Cardiac fibroblast (primary cell): ENCODE measurements at places on chromosomes 6 and 20.

DNA sequence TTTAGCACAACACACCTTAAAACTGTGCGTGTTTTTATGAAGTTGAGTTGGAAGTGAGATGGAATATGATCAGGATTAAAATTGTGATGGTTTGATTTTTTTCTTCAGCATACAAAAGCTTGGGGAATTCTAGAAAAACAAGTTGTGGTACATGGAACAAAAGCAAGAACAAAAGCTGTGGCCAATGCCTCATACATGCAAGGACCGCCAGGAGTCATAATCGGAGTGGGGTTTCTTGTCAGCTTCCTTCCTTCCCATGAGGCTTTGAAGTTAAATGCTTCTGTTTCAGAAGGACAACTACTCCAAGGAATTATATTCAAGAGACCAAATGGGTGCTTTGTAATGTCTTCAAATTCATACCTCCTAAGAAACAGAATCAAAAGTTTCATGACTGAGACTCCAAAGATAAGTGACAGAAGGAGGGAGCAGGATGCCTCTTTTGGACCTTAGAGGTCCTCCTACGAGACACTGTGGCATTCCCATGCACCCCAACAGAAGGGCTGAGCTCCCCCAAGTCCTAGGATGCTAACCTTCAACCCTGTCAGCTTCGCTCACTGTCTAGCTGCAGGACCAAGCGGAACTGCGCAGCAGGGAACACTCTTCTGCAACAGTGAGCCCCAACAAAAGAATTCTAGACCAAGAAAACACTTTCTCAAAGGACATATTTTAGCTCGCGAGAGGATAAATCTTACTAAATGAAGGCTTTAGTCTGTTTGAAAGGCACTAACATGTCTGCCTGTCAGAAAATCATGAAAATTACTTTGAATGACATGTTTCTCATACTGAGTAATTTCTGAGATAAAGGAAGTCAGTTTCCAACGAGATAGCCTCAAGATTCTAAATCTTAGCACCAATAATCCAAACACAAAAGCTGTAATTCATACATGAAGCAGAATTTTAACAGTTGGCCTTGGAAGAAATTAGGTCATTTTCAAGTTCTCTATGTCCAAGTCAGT lies 108.5 kb upstream of the NHSL1 start:
- DNase-seq, result no peak

- DNase-seq, result no peak
These were observed 20.2 kb upstream of the TNFAIP3 start for GRCh38 chr6:137846772-137847313.

GRCh38 chr6:86848986-86849385 lies 88.3 kb upstream of the HTR1E start:
- no peak for DNase-seq

GRCh38 chr6:32096394-32097258 lies 12.5 kb downstream of the TNXB start:
- DNase-seq, result no peak

- no peak for DNase-seq
These were observed 4.3 kb downstream of the CCDC167 start for GRCh38 chr6:37495244-37495934.

- DNase-seq, result peak; percentile 52
These were observed 14.8 kb upstream of the CD164 start for GRCh38 chr6:109397020-109397419.

- DNase-seq, result peak; percentile 49
These were observed 41.5 kb downstream of the SH3BGRL2 start for GRCh38 chr6:79672631-79673111.

DNA sequence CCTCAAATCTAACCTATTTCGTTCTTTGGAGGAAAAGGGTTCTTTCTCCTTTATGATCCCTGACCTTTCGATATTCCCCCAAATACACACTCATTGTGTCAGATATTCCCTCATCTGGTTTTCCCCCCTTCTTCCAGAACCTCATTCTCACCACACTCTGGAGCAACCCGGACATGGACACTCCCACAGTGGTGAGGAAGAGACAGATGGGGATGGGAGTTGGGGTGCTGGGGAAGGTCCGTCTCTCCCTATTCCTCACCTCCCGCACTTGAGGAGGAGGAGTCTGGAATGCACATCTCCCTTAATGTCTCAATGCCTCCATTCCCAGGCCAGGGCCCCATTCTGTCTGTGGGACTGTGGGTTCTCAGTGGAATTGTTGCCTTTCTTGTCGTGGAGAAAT lies 1.3 kb downstream of the SLC39A7 start:
- no peak for DNase-seq

GRCh38 chr6:37860226-37860839 lies 40.8 kb downstream of the ZFAND3 start:
- peak; percentile 69 for DNase-seq

- DNase-seq, result no peak
These were observed 43.3 kb downstream of the TP53INP2 start for GRCh38 chr20:34747479-34747878.

DNA sequence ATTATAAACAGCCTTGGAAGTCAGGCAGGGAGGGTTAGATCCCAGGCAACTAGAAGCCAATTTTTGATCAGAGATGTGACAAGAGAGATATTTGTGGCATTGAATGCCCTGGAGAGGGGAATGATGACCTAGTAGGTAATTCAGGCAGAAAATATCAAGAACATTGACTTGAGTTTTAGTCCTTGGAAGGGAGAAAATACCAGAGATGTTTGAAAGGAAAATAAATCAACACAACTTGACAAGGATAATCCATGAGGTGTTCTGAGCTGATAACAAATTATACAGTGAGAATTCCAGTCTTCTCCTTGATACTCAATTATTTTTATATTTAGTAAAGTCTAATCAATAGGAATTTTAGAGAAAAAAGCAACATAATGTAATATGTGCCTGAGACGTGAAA lies 10.6 kb upstream of the MARCKS start:
- DNase-seq, result no peak

DNA sequence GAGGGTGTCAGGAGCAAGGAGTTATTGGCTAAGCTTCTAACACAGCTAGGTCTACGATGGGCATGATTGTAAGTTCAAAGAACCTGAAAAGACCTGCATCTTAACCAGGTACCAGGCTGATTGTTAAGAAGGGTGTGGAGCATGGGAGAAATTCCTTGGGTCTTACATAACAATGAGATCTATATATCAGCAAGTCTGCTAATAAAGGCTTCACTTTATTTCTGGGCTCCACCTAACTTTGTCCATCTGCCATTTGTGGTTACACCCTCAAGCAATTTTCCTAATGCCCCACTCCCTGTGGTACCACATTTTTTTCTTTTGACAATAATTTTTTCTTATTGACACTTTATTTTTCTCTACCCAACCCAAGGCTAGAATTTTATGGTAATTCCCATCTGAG lies 223.5 kb upstream of the JAG1 start:
- DNase-seq, result no peak

DNA sequence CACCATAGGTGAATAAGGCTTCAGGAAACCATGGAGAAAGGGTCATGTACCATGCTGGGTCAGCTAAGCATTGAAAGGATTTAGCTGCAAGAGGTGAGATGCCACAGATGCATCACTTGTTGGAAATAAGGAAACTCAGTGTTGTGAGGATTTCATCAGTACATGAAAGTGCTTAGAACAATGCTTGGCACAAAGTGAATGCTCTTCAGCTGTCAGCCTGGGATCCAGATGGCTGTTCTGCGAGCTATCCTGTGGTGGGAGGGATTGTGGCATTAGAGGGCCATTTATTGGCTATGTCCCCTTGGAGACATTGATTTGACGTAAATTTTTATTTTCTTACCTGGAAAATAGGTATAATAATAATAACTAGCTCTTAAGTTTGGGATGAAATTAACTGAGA lies 53.0 kb downstream of the ELOVL2 start:
- DNase-seq, result no peak

GRCh38 chr6:33423777-33424176 lies 3.9 kb downstream of the SYNGAP1 start:
- DNase-seq, result no peak

- no peak for DNase-seq
These were observed 213.9 kb upstream of the PRDM1 start for GRCh38 chr6:105872249-105872648.

DNA sequence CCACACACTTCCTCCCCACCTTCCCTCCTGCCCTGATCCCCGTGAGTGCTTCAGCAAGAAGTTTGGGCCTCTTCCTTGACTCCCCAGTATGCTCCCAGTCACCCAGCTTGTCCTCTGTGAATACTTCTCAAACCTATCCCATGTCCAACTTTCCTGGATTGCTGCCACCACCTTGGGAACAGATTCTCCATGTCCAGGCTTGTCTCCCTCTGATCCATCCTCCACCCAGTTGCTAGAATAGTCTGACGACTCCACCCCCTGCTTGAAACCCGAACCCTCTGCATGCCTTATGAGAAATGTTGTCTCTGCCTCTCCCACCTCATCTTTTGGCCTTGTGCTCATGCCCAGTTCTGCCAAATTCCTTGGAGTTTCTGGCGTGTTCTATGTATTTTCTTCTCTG lies 108.0 kb downstream of the PPP1R14C start:
- DNase-seq, result peak; percentile 34

GRCh38 chr20:11170025-11170424 lies 496.2 kb upstream of the JAG1 start:
- peak; percentile 75 for DNase-seq

GRCh38 chr20:2398449-2398848 lies 17.7 kb downstream of the TGM6 start:
- no peak for DNase-seq

- no peak for DNase-seq
These were observed 237.6 kb upstream of the CDH4 start for GRCh38 chr20:61014491-61014890.

DNA sequence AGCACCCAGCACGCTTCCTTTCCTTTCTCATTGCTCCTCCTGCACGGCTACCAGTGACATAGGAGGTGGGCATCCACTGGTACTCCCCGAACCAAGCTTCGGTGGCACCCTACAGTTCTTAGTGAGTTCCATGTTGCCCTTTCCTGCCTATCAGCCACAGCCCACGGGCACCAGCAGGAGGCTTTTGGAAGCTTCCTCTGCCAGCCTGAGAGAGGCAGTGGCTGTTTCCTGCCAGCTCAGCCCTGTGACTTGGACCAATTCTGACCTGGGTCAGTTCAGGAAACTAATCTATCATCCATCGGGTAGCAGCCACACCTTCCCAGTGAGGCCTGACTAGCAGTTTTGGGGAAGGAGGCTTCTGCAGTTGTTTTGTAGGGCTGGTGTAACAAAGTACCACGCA lies 176.4 kb upstream of the UST start:
- no peak for DNase-seq

GRCh38 chr6:131791476-131791875 lies 16.3 kb upstream of the ENPP1 start:
- no peak for DNase-seq

GRCh38 chr20:1942486-1943274 lies 47.5 kb downstream of the SIRPA start:
- no peak for DNase-seq

DNA sequence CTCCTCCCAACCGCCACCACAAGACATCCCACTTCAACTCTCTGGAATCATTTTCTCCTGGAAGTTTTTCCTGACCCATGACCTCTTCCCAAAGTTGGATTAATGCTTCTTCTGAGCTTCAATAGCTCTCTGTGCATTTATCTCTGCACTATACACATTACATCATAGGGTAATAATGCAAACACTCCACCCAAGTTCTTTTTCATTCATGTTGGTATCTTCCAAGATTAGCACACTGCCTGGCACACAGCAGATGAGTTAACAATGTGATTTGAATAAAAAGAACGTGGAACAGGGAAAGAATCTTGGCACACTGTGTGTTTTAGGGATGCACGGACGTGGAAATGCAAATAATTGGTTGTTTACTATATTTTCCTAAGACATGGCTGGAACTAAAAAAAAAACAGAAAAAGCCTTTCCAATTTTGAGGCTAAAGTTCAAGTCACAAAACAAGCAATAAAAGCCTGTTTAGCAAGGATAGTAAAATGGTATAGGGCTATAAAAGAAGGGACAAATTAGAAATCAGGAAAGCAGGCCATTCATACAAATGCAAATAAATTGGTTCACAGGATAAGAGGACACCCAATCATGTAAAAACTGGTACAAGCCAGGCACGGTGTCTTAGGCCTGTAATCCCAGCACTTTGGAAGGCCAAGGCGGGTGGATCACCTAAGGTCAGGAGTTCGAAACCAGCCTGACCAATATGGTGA lies 1.6 kb upstream of the FAM135A start:
- DNase-seq, result no peak

- DNase-seq, result no peak
These were observed 91.7 kb upstream of the SLC22A16 start for GRCh38 chr6:110567957-110568696.

DNA sequence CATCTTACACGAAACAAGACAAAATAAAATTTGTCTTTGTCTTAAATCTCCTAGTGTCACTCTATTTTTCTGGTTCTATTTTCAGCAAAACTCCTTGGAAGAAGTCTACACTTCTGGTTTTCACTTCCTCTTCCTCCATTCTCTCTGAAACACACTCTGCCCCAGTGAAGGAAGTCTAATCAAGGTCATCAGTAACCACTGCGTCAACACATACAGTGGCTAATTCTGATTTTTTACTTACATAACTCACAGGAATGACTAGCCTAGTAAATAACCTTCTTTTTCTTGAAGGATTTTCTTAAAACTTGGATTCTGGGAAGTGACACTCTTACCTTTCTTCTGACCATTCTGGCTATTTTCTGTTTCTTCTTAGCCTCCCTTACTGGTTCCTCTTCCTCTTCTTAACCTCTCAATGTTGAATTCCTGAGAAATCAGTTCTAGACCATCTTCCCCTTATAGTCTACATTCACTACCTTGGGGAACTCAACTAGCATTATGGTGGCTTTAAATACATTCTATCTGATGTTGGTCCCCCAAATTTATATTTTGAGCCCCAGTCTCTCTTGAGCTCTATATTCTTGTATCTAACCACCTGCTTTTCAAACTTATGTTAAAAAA lies 37.5 kb downstream of the AIG1 start:
- no peak for DNase-seq

DNA sequence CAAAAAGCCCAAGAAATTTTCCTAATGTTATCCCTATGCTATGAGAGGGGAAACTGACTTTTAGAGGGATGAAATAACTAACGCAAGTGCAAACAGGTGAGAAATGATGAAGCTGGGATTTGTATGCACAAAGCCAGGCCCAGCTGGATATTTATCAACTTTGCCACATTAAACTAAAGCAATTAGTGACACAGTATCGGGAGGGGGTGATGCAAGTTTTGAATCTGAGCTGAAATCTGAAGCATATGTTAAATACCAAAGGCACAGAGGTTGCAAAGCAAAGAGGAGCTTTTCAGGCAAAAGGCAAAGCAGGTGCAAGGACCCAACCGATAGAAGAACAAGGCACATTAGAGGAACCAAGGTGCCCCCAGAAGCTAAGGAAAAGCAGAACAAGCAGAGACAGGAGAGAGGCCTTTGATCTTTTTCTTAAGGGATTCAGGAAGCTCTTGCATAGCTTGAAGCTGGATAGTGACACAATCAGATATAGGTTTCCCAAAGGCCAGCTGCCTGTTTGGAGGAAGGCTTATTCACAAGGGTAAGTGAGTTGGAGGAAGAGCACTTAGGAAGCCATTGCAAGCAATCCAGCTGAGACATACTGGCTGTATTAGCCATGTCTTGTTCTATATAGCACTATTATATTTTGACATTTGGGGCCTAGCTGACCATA lies 207.5 kb downstream of the HIVEP2 start:
- DNase-seq, result peak; percentile 67
